ENCODE measurements at places on chromosomes 1 and 21. TPM values are rescaled to one million over a fixed set of nuclear protein-coding genes. Genes with fewer than 3 reads are reported as not detected.

The PLA2G4A gene
- total RNA-seq: 12.5 TPM

DNA sequence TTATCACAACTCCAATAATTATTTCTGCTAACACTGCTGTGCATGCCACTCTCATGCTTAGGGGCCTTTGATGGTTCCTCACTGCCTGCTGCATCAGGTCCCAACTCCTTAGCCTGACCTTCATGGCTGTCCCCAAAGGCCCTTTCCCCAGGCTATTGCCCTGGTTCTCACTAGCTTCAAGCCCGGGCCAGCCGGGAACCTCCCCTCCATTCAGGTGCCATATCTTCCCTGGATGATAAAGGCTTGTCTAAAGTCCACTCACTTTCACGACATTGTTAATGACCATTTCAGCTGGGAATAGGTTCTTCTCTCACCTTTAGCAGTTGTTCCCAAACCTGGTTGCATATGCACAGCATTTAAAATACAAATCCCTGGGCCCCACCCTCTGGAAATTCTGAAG, 95.8 kb downstream of the CNIH3 start:
- H3K27ac ChIP-seq: no peak overlapping the region
- no peaks in the 10 kb centered on the region for H3K27me3 ChIP-seq
- DNase-seq: no peak
- no peak overlapping the region for H3K4me3 ChIP-seq
- H3K36me3 ChIP-seq: no peaks in the 10 kb centered on the region

The OR2M3 gene
- total RNA-seq: not detected

The TMEM52 gene
- total RNA-seq: 5.9 TPM

The VHLL gene
- not detected for total RNA-seq

GRCh38 chr1:26213335-26213905, 20.6 kb upstream of the CEP85 start:
- no peaks in the 10 kb centered on the region for H3K4me1 ChIP-seq
- no peaks in the 10 kb centered on the region for H3K36me3 ChIP-seq
- no peak overlapping the region for H3K4me3 ChIP-seq
- DNase-seq: no peak
- H3K27me3 ChIP-seq: no peaks in the 10 kb centered on the region
- no peak overlapping the region for H3K27ac ChIP-seq

The FMO2 gene
- total RNA-seq: 14.0 TPM

The TRIM17 gene
- total RNA-seq: 1.2 TPM

The ZSCAN20 gene
- 4.4 TPM for total RNA-seq

The SYCP1 gene
- total RNA-seq: not detected
